NCI-H146 (cell line): ENCODE measurements at places on chromosomes 7 and 10.

DNA sequence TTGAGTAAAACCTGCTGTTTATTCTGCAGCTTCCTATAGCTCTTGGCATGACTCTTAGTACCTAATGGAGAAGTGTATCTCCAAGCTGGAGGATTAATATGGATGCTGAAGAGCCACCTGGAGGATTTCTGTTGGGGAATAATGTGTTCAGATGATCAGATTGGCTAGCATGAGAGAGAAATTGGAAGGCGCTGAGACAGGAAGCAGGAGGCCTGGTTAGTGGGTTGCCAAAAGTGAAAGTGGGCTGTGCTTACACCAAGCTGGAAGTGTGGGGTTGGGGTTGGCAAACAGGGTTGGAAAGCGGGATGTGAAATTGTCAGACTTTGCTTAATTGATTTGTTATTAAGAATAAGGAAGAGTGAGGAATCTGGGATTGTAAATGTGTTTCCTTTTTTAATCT, 111.8 kb upstream of the PLPP4 start:
- no peak for DNase-seq

DNA sequence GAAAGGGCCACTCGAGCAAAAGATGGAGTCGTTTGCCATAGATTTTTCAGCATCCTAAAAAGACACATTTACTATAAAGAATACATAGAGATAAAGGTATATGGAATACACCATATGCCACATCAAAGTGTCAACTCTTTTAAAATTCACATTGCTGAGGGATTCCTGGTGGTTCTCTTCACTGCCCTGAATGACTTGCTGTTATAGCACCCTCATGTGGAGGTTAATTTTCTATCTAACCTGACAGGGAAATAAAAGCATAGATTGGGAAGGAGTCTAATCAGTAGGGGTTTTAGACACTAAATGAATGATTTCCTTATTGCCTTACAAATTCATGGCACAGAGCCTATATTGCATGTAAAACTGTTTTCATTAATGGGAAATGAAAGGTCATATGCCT, 25.9 kb downstream of the DNAH11 start:
- DNase-seq, result peak; percentile 53

- peak; percentile 71 for DNase-seq
Observed at GRCh38 chr7:26657206-26657641, 207.2 kb downstream of the SKAP2 start.

DNA sequence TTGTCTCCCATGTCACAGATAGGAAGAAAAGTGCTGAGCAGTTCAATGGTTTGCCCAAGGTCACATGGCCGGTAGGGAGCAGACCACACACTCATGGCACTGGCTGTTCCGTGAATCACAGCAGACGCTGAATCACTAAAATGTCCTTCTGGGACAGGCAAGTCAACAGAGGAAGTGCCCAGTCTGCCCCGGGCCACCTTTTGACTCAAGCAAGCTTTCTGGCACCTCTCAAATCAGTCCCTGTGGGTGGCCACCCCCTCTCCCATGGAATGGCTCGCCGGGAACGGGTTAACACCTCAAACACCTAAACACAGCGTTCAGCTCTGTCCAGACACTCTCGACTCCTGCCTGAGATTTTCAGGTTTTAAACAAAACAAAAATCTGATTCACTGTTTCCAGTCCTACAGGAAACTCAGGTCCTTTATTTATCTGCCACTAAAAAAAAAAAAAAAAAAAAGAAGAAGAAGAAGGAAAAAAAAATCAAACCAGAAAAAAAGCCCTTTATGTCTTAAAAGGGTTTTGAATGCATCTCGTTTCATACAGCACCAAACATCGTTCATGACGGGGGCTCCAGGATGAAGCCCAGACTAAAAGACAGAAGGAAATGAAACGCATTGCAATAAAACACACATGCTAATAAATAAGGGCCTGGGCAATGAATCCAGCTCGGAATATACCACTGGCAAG, 15.5 kb downstream of the CARD11 start:
- no peak for DNase-seq

DNA sequence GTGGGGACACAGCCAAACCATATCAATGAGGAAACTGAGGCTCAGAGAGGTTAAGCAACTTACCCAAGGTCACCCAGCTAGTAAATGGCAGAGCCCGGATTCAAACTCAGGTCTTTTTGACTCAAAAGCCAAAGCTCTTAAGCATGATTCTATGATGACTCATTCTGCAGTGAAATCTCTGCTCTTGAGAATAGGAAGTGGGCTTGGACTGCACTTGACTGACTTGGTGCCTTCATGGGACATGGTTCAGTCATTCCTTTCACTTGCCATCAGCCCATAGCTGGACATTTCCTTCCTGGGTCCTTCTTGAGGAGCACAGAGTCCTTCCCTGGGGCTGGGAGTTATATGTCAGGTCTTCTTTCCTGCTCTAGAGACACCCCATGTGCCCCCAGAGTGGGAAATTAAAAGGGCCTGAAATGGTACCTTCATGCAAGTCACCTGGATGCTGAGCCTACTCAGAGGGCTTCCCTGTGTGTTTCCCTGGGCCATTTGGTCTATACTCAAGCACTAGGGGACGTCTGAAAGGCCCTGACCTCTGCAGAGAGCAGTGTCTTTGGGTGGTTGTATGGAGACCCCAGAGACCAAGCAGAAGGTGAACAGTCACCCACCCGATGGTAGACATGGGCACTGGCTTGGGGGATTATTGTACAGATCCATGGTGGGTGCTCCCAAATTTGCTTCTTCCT, 62.4 kb upstream of the SDK1 start:
- DNase-seq, result no peak

GRCh38 chr10:11448190-11448544, 163.3 kb downstream of the USP6NL start:
- no peak for DNase-seq

GRCh38 chr10:43888586-43888985, 239.9 kb upstream of the ZNF32 start:
- no peak for DNase-seq

DNA sequence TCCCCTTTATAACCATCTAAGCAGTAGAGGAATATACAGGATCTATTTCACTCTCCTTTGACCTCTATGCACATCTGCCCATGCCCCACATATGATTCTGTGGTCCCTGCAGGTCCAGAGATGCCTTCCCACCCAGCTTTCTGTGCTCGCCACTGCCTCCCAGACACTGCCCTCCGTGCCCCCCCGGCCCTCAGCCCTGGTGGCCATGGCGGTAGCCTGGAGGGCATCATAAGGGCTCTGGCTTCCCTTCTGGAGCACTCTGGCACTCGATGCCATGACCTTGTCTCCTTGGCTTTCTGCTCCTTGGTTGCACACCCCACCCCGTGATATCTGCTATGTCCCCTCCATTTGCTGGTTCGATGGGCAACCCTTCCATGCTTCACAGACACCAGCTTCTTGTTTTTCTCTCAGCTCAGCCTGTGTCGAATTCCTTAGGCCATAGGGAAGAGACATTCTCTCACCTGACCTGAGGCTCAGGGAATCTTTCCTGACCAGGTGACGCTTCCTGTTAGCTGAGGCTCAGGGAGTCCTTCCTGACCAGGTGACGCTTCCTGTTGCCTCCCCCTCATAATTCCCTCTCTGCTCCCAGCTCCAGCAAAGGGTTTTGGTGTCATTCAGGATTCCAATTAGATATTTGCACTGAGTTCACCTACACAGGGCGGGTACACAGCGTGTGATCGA, 100.4 kb upstream of the GLI3 start:
- DNase-seq, result no peak

GRCh38 chr7:117666031-117666430, 186.2 kb downstream of the CFTR start:
- no peak for DNase-seq

DNA sequence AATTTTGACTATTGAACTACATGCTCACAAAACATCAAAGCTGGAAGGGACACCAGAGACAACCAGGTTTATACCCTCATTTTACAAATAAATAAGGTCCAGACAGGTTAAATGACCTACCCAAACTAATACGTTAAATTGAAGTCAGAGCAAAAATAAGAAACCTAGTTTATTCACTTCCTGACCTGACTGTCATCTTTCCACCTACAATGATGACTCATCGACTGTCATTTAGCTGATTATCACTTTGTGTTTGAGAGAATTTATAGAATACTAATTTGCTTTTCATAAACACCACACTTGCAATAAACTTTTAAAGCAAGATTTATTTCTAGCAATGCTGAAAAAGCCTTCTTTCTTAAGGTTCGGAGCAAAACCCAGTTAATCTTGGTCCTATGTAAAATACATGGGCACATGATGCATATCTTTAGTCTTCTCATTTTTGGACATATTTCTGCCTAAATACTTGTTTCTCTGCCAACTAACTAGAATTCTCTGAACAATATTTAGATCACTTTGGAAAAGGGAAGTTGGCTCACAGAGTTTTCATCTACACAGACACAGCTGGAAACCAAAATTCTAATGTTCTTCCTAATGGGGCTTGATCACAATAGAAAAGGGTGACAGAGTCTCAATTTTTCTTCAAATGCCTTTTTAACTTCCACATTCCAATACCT, 16.7 kb upstream of the LRRN3 start:
- no peak for DNase-seq

DNA sequence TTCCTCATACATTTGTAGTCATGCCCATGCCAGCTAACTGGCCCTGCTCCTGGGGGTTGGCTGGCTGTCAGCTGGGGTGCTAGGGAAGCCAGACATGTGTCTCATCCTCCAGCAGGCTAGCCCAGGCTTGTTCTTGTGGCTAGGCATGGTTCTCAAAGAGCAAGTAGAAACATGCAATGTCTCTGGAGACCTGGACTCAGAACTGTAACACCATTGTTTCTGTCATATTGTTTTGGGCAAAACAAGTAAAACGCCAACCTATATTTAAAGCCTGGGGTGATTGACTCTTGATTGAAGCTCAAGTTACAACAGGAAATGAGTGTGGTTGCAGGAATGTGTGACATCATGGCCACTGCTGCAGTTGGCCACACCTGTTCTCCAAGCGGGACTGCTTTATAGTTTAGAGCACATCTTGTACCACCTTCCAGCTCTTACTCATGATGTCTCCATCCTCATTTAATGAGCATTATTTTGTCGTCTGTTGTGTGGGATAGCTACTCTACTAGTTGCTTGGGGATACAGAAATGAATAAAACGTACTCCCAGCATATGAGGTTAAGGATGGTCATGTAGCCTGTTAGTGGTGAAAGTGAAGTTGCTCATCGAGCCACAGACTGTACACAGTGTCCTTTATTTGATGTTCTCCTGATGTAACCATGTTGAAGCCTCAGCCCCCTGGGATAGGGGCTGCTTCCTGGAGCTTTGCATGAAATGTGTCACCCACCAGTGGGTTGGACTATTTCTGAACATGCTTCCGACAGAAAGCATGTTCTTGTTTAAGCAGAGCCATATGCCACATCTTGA, 168.4 kb downstream of the SORCS3 start:
- DNase-seq, result peak; percentile 81

GRCh38 chr7:158778471-158778870, 50.8 kb downstream of the ESYT2 start:
- DNase-seq, result no peak

GRCh38 chr10:85643845-85644525, 722.6 kb downstream of the GRID1 start:
- DNase-seq, result no peak

DNA sequence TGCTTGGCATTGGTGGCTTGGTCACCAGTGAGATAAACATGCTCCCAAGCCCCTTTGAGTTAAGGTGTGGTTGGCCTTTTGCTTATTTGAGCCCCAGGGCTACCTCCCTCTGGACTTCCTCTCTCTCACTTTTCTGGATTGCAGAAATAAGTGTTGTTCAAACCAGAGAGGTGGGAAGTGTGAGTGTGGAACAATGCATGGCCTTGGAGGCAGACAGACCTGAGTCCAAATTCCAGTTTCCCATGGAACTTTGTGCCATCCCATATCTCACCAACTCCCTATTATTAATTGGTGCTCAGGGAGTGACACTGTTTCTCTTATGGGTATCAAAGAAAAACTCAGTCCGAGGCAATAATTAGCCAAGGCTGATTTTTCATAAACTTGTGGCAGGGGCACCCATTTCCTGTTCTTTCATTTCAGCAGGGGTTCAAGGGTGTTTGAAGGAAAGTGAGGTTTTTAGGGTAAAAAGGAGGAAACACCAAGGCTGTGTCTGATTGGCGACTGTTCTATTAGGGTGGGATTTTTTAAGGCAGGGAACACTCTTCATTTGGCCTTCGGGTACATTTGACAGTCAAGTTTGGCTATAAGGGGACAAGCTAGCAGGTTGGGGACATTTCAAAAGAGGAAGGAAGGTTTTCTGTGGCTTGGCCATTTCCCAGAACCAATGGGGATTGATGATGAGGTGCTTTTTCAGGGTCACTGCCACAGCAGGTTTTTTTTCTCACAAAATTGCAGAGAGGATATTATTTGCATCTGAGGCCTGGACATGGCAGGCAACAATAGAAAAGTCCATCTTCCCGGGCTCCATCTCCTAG, 148.8 kb upstream of the NPY start:
- no peak for DNase-seq

GRCh38 chr7:141071855-141072547, 1.9 kb upstream of the TMEM178B start:
- DNase-seq, result peak; percentile 53

GRCh38 chr7:41892356-41893100, 189.6 kb upstream of the INHBA start:
- DNase-seq, result no peak

DNA sequence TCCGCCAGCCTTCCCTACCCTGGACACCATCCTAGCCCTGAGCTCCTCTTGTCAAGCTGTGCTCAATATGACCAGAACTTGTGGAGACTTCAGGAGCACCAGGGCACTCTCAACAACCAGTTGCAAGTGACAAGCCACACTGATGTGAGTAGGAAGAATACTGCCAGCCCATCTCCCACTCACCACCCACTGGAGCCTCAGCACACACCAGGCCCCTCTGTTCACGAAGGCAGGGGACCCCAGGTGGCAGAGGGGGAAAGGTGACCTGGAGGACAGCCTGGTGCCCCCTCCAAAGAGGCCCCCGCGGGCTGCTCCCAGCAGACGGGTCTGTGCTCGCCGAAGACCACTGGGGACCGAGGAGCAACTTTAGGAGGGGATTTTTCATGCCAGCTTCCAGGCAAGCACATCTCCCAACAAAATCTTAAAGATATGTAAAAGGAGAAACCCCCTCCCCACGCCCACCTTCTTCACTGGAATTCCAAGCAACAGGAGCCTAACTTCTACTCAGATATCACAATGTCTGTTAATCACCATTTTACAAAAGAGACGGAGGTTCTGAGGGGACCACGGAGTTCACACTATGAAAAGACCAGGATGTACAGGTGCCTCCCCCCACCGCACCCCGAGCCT, 1.0 kb downstream of the MMD2 start:
- no peak for DNase-seq

DNA sequence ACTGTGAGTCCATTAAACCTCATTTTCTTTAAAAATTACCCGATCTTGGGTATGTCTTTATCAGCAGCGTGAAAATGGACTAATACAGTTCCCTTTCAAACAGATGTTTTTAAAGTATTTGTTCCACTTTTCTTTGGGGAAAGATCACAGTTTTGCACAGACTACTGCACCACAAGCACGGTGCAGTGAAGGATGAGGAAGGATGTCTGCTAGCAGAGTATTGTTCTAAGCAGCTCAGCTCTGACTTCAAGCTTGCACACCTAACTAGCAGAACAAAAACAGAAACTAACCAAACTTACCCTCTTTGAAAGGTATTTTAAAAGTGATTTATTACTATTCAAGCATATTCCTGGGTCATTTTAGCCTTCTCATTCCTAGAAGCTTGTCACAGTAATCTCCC, 20.0 kb downstream of the THNSL1 start:
- DNase-seq, result no peak

- DNase-seq, result no peak
Observed at GRCh38 chr7:87210506-87210905, 9.0 kb downstream of the TMEM243 start.
